ENCODE measurements at places on chromosomes 6 and 20. TPM values are rescaled to one million over a fixed set of nuclear protein-coding genes. Genes with fewer than 3 reads are reported as not detected.

- H3K4me1 ChIP-seq = no peaks in the 10 kb centered on the region
- no peaks in the 10 kb centered on the region for H3K36me3 ChIP-seq
- H3K27me3 ChIP-seq = no peaks in the 10 kb centered on the region
- DNase-seq = no peak
- no peak overlapping the region for H3K27ac ChIP-seq
Measured at GRCh38 chr6:126293891-126294524, 45.9 kb upstream of the CENPW start.

GRCh38 chr6:15365273-15365687, 119.4 kb downstream of the JARID2 start:
- no peak overlapping the region for H3K27ac ChIP-seq
- H3K4me3 ChIP-seq = no peak overlapping the region
- H3K36me3 ChIP-seq = no peaks in the 10 kb centered on the region
- no peaks in the 10 kb centered on the region for H3K27me3 ChIP-seq

DNA sequence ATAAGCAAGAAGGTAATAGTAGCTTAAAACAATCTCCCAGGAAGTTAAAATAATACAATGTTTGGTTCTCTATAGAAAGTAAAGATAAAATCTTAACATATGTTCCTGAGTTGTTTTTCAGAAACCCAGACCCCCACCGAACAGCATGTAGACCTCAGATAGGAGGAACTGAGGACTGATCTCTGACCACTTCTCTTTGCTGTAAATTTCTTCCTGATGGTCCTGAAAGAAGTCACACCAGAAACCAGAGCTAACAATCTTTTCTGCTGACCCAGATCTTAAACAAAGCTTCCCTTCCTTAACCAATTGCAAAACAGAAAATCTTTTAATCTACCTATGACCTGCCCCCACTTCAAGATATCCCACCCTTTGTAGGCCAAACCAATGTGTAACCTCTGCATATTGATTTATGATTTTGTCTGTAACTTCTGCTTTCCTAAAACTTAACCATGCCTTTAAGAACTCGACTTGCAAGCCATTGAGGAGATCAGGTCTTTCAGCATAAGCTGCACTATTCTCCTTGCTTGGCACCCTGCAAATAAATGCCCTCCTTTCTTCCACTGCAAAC, 21.9 kb upstream of the BEND6 start:
- H3K4me1 ChIP-seq = no peaks in the 10 kb centered on the region
- no peak overlapping the region for H3K4me3 ChIP-seq

DNA sequence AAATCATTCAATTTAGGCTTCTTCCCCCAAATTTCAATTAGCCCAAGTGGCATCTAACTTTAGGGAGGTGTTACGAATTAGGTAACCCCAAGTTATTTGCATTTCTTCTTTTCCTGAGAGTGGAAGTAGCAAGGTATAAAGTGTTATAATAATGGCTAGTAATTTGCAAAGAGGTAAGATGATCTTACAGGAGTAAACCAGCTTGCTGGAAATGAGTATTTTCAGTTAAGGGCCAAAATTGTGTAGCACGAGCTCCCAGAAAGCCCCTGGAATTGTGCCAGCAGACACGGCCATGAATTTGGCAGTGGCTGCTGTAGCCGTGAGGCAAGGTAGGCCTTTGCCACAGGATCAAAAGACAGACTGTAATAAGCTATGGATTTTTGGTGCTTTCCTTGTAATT, 38.0 kb downstream of the CITED2 start:
- H3K27ac ChIP-seq = no peak overlapping the region
- H3K4me3 ChIP-seq = no peak overlapping the region
- H3K4me1 ChIP-seq = no peaks in the 10 kb centered on the region
- DNase-seq = no peak

DNA sequence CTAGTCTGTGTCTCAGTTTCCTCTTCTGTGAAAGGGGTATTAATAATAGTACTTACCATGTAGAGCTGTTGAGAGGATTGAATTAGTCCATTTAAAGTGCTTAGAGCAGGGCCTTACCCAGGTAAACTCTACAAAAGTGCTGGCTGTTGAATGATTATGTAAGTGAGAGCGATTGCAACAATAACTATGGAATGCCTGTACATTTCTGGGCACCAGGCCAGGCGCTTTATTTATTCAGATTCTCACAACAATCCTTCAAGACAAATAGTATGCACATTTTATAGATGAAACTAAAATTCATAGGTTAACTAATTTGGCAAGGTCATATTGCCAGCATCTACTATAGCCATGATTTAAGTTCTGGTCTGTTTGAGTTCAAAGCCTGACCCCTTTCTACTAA, 78.3 kb upstream of the MMS22L start:
- no peaks in the 10 kb centered on the region for H3K27me3 ChIP-seq
- H3K27ac ChIP-seq = no peak overlapping the region
- H3K4me1 ChIP-seq = no peaks in the 10 kb centered on the region
- no peak overlapping the region for H3K4me3 ChIP-seq
- DNase-seq = no peak

CFB gene
- polyA plus RNA-seq = 1.4 TPM

DNA sequence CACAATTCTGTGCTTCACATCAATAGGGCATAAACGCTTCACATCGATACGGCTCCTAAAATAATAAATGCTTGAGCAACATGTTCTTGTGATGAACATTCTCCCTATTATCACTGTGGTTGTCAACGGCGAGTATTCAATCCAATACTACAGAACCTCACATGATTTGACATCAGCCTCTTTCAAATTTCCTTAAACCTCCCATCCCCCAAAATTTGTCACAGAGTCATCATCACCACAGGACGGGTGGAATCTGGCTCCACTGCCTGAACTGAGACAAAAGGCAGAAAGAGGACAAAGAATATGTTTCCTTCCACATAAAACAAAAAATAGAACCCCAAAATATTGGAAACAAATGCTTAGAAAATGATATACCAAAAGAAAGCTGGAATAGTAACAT, 7.3 kb downstream of the THEMIS start:
- DNase-seq = no peak
- no peaks in the 10 kb centered on the region for H3K27me3 ChIP-seq
- peak overlapping the region; percentile 41 for H3K4me3 ChIP-seq
- H3K4me1 ChIP-seq = peaks cover 29% of the 10 kb centered on the region
- H3K27ac ChIP-seq = peak overlapping the region; percentile 70

DNA sequence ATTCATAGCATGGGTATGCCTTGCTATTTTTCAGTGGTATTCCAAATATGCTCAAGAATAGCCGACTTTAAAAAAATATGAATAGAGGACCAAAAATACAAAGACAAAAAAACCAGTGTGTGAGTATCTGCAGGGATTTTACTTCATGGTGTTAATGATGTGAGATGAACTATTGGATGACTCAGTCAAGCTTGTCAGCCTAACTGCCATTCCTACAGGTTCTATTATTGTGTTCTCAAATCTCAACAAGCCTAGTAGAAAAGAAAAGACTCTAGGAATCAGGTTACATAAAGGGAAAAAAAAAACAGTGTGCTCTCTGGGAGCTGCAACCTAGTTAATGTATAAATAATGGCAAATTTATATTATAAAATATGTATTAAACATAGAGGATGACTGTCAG, 588.4 kb upstream of the BTBD3 start:
- H3K36me3 ChIP-seq = no peaks in the 10 kb centered on the region
- no peak overlapping the region for H3K27ac ChIP-seq
- DNase-seq = no peak
- H3K27me3 ChIP-seq = no peaks in the 10 kb centered on the region
- H3K4me3 ChIP-seq = no peak overlapping the region

- no peaks in the 10 kb centered on the region for H3K4me1 ChIP-seq
- no peaks in the 10 kb centered on the region for H3K27me3 ChIP-seq
Measured at GRCh38 chr20:2236256-2236655, 59.5 kb upstream of the TGM3 start.

- no peak overlapping the region for H3K27ac ChIP-seq
- H3K36me3 ChIP-seq = no peaks in the 10 kb centered on the region
- no peaks in the 10 kb centered on the region for H3K27me3 ChIP-seq
- no peak overlapping the region for H3K4me3 ChIP-seq
- no peak for DNase-seq
Measured at GRCh38 chr6:124557873-124558272, 404.4 kb upstream of the RNF217 start.

- H3K4me3 ChIP-seq = no peak overlapping the region
- peak; percentile 71 for DNase-seq
- peaks cover 5% of the 10 kb centered on the region for H3K4me1 ChIP-seq
- H3K27ac ChIP-seq = no peak overlapping the region
Measured at GRCh38 chr6:32796848-32797776, 19.7 kb downstream of the HLA-DOB start.

PRDM13 gene
- not detected for polyA plus RNA-seq

BTNL2 gene
- not detected for polyA plus RNA-seq

DNA sequence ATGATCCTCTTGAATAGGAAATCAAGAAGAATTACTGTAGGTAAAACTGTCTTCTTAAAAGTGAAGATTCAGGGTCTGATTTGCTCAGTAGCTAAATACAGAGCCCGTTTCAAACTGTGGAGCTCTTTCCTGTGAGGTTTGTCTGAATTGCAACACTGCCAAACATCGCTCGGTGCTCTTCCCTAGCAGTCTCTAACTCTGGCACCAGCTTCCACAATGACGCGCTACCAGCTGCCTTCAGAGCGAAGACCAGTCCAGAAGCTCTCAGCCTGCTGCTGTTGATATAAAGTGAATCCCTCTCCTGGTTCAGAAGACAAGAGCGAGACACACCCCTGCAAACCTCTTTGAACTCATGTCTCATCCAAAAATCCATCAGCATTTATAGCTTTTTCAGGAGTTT, 447.0 kb downstream of the LMBRD1 start:
- H3K4me3 ChIP-seq = no peak overlapping the region
- no peaks in the 10 kb centered on the region for H3K36me3 ChIP-seq
- H3K4me1 ChIP-seq = no peaks in the 10 kb centered on the region
- no peak overlapping the region for H3K27ac ChIP-seq
- no peak for DNase-seq

GRCh38 chr20:33704197-33704924, 15.7 kb downstream of the PXMP4 start:
- no peak for DNase-seq
- no peaks in the 10 kb centered on the region for H3K27me3 ChIP-seq
- H3K4me3 ChIP-seq = no peak overlapping the region
- H3K27ac ChIP-seq = no peak overlapping the region
- H3K4me1 ChIP-seq = no peaks in the 10 kb centered on the region

DNA sequence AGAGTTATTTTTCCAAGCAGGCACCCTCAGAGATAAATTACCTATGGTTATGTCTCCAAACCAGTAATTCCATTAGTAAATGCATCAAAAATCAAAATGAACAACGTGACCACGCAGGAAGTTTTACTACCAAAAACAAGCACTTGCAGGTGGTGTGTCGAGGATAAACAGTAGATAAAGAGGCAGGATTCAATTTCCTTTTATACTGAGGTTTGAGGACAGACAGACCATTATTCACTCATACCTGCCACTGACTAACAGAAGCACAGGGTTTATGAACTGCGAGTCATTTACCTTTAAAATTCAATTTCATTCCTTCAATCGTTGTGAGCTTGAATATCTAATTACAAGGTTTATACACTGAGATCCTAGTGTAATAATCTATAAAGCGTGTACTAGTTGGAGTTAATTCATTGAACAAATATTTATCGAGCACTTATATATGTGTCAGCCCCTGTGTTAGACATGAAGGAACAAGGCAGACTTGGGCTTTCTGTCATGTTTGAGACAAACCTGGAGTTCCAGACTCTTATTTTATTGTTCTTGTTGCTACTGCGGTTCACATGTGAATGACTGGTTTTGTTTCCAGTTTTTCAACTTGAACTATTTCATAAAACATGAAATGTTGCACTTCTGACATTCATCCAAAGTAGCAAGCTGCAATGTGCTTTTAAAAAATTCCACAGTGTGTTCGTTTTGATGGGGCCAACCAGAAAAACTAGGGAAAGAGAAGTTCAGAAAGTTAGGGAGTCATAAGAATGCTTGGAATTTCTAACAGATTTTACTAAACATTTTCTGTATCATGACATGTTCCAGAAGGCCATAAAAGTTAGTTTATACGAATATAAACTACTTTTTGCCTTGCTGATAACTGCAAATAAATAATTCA, 205.6 kb downstream of the UST start:
- no peak overlapping the region for H3K4me3 ChIP-seq
- no peak overlapping the region for H3K27ac ChIP-seq
- no peaks in the 10 kb centered on the region for H3K4me1 ChIP-seq
- no peaks in the 10 kb centered on the region for H3K36me3 ChIP-seq

DNA sequence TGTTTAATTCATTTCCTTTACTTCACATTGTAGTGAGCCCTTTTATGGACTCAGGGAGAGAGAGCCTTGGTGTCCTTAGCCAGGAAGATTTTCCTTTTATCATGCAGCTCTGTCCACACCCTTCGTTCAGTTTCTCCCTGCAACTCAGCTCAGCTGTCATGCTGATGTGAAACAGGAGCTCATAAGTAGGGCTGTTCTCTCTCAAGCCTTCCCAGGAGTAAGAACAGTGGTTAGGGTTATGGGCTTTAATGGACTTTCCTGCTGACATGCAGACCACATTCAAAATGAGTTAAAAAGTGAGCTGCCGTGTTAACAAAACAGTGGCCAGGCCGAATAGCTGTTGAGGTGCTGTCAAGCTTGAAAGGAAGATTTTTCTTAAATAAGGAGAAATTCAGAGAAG, 104.1 kb downstream of the BCKDHB start:
- H3K36me3 ChIP-seq = no peaks in the 10 kb centered on the region
- H3K27me3 ChIP-seq = no peaks in the 10 kb centered on the region
- DNase-seq = no peak

- no peaks in the 10 kb centered on the region for H3K4me1 ChIP-seq
- H3K27ac ChIP-seq = no peak overlapping the region
- H3K4me3 ChIP-seq = no peak overlapping the region
- no peaks in the 10 kb centered on the region for H3K36me3 ChIP-seq
- H3K27me3 ChIP-seq = no peaks in the 10 kb centered on the region
Measured at GRCh38 chr6:9623985-9624384, 790.9 kb downstream of the TFAP2A start.

ZBTB12 gene
- polyA plus RNA-seq = not detected

- H3K4me1 ChIP-seq = no peaks in the 10 kb centered on the region
- DNase-seq = no peak
- no peaks in the 10 kb centered on the region for H3K27me3 ChIP-seq
- H3K27ac ChIP-seq = no peak overlapping the region
- no peaks in the 10 kb centered on the region for H3K36me3 ChIP-seq
- H3K4me3 ChIP-seq = no peak overlapping the region
Measured at GRCh38 chr6:111038534-111039252, 48.6 kb upstream of the SLC16A10 start.

GRCh38 chr6:166598441-166599138, 12.1 kb upstream of the RAMACL start:
- H3K27ac ChIP-seq = no peak overlapping the region
- H3K27me3 ChIP-seq = no peaks in the 10 kb centered on the region
- no peak overlapping the region for H3K4me3 ChIP-seq
- no peaks in the 10 kb centered on the region for H3K4me1 ChIP-seq
- H3K36me3 ChIP-seq = no peaks in the 10 kb centered on the region
- no peak for DNase-seq

- H3K36me3 ChIP-seq = no peaks in the 10 kb centered on the region
- no peak overlapping the region for H3K27ac ChIP-seq
- DNase-seq = no peak
- H3K4me3 ChIP-seq = no peak overlapping the region
- no peaks in the 10 kb centered on the region for H3K27me3 ChIP-seq
Measured at GRCh38 chr6:39221779-39222641, 7.3 kb downstream of the KCNK5 start.

TNF gene
- 1.1 TPM for polyA plus RNA-seq

- H3K4me1 ChIP-seq = no peaks in the 10 kb centered on the region
- H3K27me3 ChIP-seq = no peaks in the 10 kb centered on the region
- no peak for DNase-seq
- H3K4me3 ChIP-seq = no peak overlapping the region
- no peaks in the 10 kb centered on the region for H3K36me3 ChIP-seq
- no peak overlapping the region for H3K27ac ChIP-seq
Measured at GRCh38 chr20:1946762-1947534, 46.9 kb downstream of the PDYN start.

SRMS gene
- polyA plus RNA-seq = not detected

IRF4 gene
- polyA plus RNA-seq = 3.2 TPM

TMEM170B gene
- polyA plus RNA-seq = 0.37 TPM
